Type B pancreatic cell (in vitro differentiated cells): ENCODE measurements at places on chromosomes 7 and 10.

DNA sequence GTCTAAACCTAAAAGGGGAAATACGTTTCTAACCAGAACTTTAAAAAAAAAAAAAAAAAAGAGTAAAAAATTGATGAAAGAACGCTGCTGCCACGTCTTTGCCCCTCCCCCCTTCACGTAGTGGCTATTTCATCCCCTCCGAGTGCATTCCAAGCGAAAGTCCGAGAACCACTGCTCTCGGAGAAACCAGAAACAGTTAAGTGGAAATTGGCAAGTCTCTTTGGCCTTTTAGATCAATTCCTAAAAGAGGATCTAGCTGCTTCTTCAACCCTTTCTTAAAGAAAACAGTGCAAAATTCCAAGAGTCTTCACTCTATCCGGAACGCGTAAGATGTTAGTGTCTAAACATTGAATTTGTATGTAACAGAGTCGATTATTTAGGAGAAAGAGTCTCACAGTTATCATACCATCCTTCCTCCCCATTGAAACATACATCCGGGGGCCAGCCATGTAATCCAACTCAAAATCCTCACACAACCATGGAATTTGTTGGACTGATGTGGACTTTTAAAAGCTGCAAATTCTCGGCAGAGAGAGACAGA lies 1.1 kb downstream of the P4HA1 start:
- peaks cover 27% of the 10 kb centered on the region for H3K4me1 ChIP-seq
- peak overlapping the region; percentile 89 for H3K27ac ChIP-seq
- peak overlapping the region; percentile 94 for H3K4me3 ChIP-seq
- DNase-seq, result no peak
- peaks cover 4% of the 10 kb centered on the region for H3K36me3 ChIP-seq

DNA sequence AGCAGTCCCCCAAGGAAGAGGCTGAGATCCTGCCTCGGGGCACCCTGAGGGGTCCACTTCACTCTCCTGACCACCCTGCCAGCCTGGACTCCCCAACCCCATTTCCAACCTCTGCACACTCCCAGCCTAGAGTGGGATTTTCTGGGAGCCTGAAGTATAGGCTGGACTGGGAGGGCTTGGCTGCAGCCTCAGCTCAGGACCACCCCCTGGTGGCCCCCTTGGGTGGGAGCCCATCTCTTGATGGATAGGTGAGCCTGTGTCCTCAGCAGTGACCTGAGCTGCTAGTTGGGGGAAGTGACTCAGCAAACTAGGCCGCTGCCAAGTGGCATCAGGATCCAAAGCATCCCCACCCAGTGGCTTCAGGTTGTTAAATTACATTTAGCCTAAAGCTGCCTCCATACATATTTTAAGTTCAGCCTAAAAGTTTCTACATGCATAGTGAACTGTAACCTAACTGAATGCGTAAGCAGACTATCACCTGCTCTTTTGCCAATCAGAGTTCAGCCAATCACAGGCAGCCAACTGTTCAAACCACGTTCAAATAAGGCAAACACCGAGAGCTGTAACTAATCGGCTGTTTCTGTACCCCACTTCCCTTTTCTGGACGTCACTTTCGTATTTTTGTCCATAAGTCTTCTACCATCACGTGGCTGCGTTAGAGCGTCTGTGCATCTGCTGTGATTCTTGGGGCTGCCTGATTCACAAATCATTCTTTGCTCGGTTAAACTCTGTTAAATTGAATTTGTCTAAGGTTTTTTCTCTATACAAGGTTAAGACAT lies 144.0 kb downstream of the PLPP4 start:
- no peak overlapping the region for H3K4me3 ChIP-seq
- H3K4me1 ChIP-seq, result peaks cover 14% of the 10 kb centered on the region
- no peaks in the 10 kb centered on the region for H3K36me3 ChIP-seq
- H3K27me3 ChIP-seq, result peaks cover 20% of the 10 kb centered on the region

DNA sequence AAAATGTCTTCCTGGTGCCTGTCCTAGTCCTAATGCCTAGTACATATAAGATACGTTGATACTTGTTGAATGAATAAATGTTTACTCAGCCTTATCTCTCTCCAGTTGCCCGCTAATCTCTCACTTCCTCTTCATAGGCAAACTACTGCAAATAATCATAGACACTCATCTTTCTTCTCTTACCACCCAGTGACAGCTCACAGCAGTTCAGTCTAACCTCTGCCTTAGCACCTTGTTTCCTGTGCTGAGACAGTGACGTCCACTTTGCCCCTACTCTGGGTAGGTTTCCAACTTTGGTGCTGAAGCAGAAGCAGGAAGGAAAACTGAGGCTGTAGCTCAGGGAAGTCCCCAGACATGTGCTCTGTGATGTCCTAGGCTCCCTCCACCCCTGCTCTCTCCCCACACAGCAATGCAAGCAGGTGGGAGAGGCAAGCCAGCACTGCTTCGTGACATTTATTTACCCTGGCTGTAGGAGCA lies 45.5 kb upstream of the RHOBTB1 start:
- H3K4me3 ChIP-seq, result no peak overlapping the region
- H3K27me3 ChIP-seq, result no peaks in the 10 kb centered on the region
- H3K4me1 ChIP-seq, result peaks cover 5% of the 10 kb centered on the region

DNA sequence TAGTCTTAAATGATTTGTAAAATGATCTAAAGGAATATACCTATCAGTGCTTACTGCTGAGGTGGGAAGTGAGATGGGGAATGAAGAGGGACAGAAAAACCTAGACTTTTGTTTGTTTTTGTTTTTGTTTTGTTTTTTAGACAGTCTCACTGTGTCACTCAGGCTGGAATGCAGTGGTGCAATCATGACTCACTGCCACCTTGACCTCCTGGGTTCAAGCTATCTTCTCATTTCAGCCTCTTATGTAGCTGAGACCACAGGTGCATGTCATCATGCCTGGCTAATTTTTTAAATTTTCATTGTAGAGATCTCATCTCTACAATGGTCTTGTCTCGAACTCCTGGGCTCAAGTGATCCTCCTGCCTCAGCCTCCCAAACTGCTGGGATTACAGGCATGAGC lies 116.4 kb upstream of the SEM1 start:
- DNase-seq, result no peak
- no peaks in the 10 kb centered on the region for H3K36me3 ChIP-seq
- no peak overlapping the region for H3K27ac ChIP-seq
- peaks cover 4% of the 10 kb centered on the region for H3K27me3 ChIP-seq
- H3K4me3 ChIP-seq, result no peak overlapping the region

DNA sequence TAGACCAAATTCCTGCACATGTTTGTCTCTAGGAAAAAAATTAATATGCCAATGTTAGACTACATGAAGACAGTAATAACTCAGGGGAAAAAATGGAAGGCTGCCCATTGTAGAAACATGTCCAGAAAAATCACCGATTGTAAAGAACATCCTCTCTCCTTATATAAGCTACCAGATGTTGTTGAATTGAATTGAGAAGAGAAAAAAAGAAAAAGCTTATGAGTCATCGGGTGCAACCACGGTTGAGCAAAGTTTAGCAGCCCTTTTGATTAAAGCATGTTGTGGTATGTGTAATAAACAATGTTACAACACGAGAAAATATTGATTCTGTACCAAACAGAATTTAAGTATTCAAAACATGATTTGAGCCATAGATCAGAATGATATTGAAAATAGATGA lies 102.3 kb upstream of the ARHGAP21 start:
- DNase-seq, result no peak
- no peak overlapping the region for H3K27ac ChIP-seq
- H3K36me3 ChIP-seq, result no peaks in the 10 kb centered on the region
- peaks cover 4% of the 10 kb centered on the region for H3K4me1 ChIP-seq

- no peaks in the 10 kb centered on the region for H3K4me1 ChIP-seq
- no peak overlapping the region for H3K4me3 ChIP-seq
- no peak for DNase-seq
- no peaks in the 10 kb centered on the region for H3K36me3 ChIP-seq
These were observed 8.6 kb downstream of the OR2AE1 start for GRCh38 chr7:99868246-99868645.

GRCh38 chr10:112376396-112376790 lies 2.5 kb downstream of the ACSL5 start:
- no peaks in the 10 kb centered on the region for H3K36me3 ChIP-seq
- peaks cover 6% of the 10 kb centered on the region for H3K4me1 ChIP-seq
- no peak overlapping the region for H3K4me3 ChIP-seq
- DNase-seq, result no peak
- H3K27ac ChIP-seq, result no peak overlapping the region

GRCh38 chr10:5697342-5697741 lies 12.7 kb downstream of the TASOR2 start:
- DNase-seq, result no peak
- H3K27ac ChIP-seq, result no peak overlapping the region
- no peak overlapping the region for H3K4me3 ChIP-seq
- no peaks in the 10 kb centered on the region for H3K36me3 ChIP-seq
- peaks cover 19% of the 10 kb centered on the region for H3K4me1 ChIP-seq
- no peaks in the 10 kb centered on the region for H3K27me3 ChIP-seq

- no peak overlapping the region for H3K4me3 ChIP-seq
- H3K36me3 ChIP-seq, result peaks cover 4% of the 10 kb centered on the region
- DNase-seq, result no peak
- H3K27me3 ChIP-seq, result no peaks in the 10 kb centered on the region
- no peak overlapping the region for H3K27ac ChIP-seq
These were observed 36.9 kb upstream of the AQP1 start for GRCh38 chr7:30874656-30875302.

GRCh38 chr10:104663076-104663475 lies 22.0 kb downstream of the SORCS3 start:
- H3K4me1 ChIP-seq, result peaks cover 9% of the 10 kb centered on the region
- H3K36me3 ChIP-seq, result no peaks in the 10 kb centered on the region
- no peak overlapping the region for H3K27ac ChIP-seq
- no peak for DNase-seq
- H3K4me3 ChIP-seq, result no peak overlapping the region

DNA sequence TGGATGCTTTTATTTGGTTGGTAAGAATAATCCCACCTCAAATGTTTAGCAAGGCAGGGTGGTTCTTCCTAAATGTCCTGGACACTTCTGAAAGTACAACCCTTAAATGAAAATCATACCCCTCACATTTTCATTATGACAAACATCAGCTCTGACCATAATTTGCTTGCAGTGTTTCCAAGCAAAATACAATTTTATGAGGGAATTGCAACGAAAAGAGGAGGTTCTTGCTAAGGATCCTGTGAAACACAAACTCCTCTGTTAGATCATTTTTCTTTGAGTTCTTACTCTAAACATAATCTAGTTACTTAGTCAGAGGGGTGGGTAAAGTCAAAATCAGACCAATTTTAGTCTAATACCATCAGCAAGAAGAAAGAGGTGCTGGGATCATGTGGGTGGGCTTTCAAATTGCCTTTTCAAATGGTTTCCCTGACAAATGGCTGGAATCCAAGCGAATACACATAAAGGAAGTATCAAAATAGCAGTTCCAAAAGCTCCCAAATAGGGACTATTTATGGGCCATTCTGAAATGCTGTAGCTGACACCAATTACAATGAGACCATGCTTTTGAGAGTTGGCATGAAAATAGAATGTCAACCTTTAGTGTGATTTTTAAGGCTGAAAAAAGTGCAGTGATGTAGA lies 164.9 kb upstream of the INHBA start:
- H3K27me3 ChIP-seq, result no peaks in the 10 kb centered on the region
- no peak overlapping the region for H3K4me3 ChIP-seq
- no peaks in the 10 kb centered on the region for H3K36me3 ChIP-seq
- no peak overlapping the region for H3K27ac ChIP-seq
- no peaks in the 10 kb centered on the region for H3K4me1 ChIP-seq
- no peak for DNase-seq

DNA sequence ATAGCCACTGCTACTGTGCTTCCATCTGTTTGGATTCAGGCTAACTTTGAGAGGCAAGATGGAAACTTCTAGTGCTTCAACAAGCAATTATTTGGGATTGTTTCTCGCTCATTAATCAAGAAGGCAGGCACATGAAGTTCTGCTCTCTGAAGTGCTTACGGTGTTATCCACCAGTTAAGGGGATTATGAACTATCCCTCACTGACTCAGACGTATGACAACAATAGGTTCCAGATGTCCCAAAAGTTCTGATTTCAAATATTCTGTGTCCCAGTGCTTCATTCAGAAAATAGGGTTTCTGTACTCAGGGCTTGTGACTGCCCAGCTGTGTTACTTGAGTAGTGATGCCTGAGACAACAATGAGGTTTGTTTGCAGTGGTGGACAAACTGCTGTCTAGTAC lies 81.0 kb downstream of the HACD1 start:
- no peak for DNase-seq
- H3K36me3 ChIP-seq, result no peaks in the 10 kb centered on the region
- H3K4me3 ChIP-seq, result no peak overlapping the region
- H3K27me3 ChIP-seq, result no peaks in the 10 kb centered on the region
- H3K4me1 ChIP-seq, result no peaks in the 10 kb centered on the region

- H3K4me1 ChIP-seq, result peaks cover 46% of the 10 kb centered on the region
- H3K4me3 ChIP-seq, result peak overlapping the region; percentile 30
- H3K27me3 ChIP-seq, result no peaks in the 10 kb centered on the region
- H3K36me3 ChIP-seq, result no peaks in the 10 kb centered on the region
- no peak for DNase-seq
These were observed 24.6 kb upstream of the ANKRD2 start for GRCh38 chr10:97547962-97548361.

DNA sequence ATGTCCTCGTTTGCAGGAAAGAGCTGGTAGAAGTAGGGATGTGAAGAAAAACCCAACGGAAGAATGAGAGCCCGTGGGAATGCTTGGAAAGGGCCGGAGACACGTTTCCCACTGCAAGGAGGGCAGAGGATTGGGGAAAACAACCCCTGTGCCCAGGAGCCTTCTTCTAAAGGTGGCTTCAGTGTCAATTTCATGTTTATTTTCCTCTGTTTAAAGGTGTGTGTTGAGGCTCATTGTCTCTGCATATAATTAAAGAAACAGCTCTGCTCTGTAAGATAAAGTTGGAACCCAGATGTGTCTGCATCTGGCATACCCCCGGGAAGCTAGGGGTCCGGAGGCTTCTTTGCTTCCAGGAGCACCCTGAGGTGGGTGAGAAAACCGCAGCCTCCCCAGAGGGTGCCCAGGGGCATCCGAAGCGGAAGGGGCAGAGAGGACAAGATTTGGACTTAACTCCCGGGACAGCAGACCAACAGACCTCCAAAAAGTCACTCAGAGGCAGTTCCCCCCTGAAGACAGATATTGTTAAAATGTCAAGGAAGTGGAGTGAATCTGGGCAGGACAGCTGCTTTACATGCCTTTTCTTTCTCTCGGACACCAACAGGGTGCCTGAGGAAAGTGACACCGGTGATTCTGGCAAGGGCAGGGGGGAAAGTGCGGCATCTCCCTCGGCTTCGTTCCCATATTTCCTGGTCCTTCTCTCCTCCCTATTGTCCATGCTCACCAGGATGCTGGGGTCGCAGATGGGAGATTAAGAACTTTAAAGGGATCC lies 8.6 kb upstream of the GATA3 start:
- H3K4me3 ChIP-seq, result peak overlapping the region; percentile 86
- H3K27ac ChIP-seq, result peak overlapping the region; percentile 74
- peaks cover 84% of the 10 kb centered on the region for H3K27me3 ChIP-seq

- DNase-seq, result no peak
- H3K27me3 ChIP-seq, result no peaks in the 10 kb centered on the region
- H3K4me3 ChIP-seq, result no peak overlapping the region
- peaks cover 18% of the 10 kb centered on the region for H3K36me3 ChIP-seq
- H3K27ac ChIP-seq, result no peak overlapping the region
- H3K4me1 ChIP-seq, result peaks cover 17% of the 10 kb centered on the region
These were observed 68.5 kb downstream of the LRRC4 start for GRCh38 chr7:127962589-127963361.

- H3K27me3 ChIP-seq, result no peaks in the 10 kb centered on the region
- no peak within 1 kb of the TSS for H3K27ac ChIP-seq
- H3K4me1 ChIP-seq, result peaks cover 31% of the 10 kb centered on the region
- H3K36me3 ChIP-seq, result peaks cover 24% of the 10 kb centered on the region
- H3K4me3 ChIP-seq, result no peak within 1 kb of the TSS
These were observed at the start of the genes ATP5F1C and KIN for GRCh38 chr10:7787857-7788638. TSS of gene ATP5F1C (plus strand) at chr10:7788177. CDS start at chr10:7788208, 31 bp downstream. TSS of gene KIN (minus strand) at chr10:7787993. CDS start at chr10:7787933, 60 bp downstream.
